Fibroblast of skin of right biceps (primary cell): ENCODE measurements at places on chromosomes 1 and 21.

- DNase-seq: no peak
Observed at GRCh38 chr1:55064071-55064581, 24.8 kb downstream of the PCSK9 start.

DNA sequence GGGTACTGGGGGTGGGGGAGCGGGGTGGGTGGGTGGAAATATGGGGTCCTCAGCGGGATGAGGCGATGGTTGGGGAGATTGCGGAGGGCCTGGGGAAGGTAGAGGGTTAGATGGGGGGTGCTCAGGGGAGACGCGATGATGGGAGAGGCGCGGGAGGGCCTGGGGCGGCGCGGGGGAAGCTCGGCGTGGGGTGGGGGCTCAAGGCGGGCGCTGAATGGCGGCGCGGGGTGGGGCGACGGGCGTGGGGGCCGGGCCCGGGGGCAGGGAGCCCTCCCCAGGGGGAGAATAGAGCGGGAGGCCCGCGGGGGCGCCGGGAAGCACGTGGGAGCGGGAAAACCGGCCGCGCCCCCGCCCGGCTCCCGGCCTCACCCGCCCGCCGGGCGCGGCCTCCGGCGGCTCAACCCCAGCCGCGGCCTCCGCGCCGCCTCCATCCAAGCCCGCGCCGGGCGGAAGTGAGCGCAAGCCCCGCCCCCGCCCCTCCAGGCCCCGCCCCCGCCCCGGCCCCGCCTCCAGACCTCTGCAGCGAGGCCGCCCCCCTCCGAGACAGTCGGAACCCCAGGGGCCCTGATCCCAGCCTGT lies at the start of gene FAAP20:
FAAP20 (minus strand) TSS at position 454 of the 579 bp plus-strand sequence; CDS start at position 431, 23 bp downstream.
- DNase-seq: peak; percentile 72

DNA sequence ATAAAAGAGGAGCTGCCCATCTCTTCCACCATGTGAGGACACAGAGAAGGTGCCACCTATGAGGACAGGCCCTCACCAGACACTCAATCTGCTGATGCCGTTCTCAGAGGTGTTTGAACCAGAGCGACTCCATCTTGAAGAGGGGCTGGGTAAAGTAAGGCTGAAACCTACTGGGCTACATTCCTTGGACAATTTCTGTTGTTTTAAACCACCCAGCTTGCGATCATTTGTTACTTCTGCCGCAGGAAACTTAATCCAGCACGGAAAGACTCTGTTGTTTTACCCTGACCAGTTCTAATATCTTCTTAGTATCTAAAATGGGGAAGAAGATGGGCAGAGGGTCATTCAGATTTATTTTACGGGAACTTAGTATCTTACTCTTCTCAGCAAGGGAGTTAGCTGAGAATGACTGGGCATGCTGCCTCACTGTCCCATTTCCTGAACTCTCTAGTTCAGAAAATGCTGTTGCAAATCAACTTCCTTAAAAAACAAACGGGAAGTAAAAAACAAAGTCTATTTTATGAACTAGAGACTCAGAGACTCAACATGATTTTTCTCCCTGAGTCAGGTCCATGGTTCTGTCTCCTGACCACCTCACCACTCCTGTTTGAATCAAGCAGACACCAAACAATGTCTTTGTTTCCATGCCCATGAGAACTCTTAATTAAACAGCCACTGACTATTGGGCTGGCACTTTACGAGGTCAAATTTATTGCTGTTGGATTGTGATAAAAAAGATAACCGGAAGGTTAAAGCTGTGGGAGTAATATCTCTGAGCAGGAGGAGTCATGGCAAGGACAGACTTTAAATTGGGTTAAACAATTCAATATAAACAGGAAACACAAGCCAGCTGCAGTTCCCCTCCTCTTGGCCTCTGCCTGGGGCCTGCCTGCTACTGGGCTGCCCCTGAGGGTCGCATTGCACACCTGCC lies 23.8 kb upstream of the IFNAR1 start:
- no peak for DNase-seq

- no peak for DNase-seq
Observed at GRCh38 chr1:150280138-150280707, 2.1 kb upstream of the CIART start.

DNA sequence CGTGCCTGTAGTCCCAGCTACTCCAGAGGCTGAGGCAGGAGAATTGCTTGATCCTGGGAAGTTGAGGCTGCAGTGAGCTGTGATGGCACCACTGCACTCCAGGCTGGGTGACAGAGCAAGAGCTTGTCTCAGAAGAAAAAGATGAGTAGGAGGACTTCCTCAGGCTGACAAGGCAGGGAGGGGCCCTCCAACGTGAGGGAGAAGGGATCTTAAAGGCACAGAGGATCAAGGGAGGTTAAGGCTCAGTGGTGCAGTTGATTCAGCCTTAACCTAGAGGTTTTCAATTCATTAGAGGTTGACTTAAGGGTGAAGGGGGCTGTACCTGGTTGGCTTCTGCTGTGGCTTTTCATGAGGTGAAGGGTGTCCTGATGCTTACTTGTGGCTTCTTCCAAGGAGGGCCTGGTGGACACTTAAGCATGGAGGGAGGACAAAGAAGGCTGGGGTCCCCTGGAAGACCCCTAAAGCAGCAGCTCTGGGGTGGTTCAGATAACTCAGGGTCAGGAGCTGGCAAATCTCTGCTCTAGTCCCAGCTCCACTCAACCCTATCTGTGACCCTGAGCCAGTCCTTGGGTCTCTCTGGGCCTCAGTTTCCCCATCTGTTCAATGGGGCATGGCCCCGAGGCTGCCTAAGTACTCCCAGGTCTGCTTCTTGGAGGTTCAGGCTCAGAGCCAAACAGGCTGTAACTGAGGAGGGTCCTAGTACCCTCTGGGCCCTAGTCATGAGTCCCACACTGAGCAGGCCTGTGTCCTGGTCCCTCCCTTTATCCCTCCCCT lies 6.3 kb downstream of the EXTL1 start:
- DNase-seq: peak; percentile 31

DNA sequence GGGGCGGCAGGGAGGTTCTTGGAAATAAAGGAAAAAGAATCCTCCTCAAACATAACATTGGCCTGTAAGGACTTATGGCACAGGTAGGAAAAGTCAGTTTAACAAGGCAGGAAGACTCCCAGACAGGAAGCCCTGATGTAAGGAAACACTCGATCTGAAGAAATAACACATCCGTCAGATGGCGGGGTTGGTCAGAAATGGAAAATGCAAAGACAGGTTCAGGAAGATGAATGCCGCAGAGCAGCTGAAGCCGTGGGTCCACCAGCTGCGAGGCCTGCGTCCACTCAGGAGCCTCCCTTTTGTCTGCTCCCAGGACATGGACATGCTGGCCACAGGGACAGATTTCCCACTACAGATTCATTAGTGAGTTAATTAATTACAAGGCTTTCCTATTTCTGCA lies 3.8 kb downstream of the RSPH1 start:
- DNase-seq: no peak
